CD4-positive, alpha-beta T cell treated with Interleukin-17A for 1 hour (primary cell): ENCODE measurements at places on chromosomes 5 and 9.

DNA sequence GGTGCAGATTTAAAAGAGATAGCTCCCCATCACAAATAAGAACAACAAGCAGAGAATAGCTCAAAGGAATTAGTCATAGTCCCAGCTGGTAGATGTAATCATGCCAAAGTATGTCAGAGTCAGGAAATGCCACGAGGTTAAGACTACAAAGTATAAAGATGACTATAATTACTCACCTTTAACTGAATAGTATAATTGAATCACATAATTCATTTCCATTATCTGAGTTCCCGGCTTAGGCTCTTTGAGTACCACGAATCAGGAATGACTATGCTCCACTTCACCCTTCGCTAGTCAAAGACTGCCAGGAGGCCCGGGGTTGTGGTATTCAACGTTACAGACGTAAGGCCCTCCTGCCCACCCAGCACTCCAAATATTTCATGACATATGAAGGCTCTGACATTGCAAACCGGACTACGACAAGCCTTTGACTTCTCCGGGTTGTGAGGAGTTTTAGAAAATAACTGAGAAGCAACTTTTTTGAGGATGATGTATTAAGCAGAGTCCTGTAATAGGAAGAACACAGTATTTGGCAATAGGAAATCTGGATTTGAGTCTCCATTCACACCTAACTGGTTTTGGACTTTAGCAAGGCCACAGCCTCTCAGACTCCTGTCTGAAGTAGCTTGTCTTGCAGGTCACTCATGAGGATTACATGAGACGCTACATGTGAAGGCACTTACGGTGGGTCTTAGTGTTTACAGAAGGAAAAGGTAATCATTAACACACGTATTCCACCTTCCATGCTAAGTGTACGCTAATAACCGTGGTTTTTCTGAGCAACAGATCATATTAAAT lies 64.6 kb downstream of the ENC1 start:
- peak; percentile 30 for DNase-seq

DNA sequence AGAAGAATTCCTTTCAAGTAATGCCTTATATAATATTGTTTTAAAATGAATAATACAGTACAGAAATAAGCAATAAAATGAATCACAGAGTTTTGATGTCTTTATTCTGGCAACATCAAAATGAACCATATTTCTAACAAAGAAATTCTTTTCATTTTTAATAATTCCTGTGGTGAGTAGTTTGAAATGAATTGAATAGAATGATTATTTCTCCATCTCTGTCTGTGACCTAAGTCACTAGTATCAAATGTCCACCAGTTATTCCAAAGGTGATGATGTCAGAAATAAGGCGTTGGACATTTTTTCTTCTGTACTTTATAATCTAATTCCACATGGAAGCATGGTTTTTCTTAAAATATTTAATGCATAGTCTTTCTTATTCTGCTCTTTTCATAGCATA lies 106.2 kb downstream of the ADAMTSL1 start:
- no peak for DNase-seq

DNA sequence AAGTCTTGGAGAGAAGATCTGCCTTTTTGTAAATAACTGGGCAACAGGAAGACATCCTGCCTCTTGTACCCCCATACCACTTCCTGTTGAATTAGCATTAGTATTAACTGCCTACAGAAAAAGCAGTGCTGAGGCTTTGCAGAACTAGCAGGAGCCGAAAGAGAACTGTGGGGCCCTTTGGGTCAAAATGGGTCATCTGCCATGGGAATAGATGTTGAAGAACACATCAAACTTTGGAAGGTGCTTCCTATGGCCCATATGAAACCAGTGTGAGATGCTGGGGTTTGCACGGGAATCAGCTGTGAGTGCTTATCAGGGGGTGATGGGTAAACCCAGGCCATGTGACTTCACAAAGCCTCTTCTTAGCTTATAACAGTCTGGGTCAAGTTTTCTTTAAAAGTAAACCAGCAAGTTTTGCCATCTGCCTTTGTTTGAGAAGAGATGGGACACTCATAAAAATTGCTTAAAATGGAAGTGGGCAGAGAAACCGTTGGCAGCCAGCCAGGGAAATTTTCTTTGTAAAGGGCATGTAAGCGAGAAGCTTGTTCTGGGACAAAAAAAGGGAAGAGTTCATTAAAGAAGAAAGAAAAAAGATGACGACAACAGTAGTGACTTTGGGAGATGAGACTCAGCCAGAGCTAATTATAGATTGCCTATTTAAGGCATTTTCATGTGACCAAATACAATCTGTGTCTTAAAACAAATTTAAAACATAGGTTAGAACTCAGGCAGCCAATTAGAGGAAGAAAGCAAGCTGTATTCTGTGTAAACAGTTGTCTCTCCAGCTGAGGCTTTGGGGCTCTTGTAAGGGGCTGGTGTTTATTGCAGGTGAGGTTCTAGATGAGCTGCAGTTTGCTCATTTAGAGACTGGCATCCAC lies 4.4 kb downstream of the SLC25A25 start:
- DNase-seq: peak; percentile 77

DNA sequence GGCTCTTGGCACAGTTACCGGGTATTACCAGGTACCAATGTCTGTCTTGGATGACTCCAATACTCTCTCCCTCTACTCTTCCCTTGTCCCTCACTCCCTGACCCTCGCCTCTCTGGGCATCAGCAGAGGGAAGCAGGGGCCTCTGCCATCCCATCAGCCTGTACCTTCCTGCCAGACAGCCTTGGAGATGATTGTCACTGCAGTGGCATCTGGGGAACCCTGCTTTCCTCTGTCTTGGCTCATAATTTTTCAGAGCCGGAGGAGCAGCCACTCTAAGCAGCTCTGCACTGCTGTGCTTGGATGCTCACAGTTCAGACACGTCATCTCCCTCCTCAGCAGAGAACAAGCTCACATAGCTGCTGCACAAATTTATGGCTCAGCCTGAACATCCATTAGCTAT lies 274.1 kb downstream of the SMARCA2 start:
- DNase-seq: no peak

DNA sequence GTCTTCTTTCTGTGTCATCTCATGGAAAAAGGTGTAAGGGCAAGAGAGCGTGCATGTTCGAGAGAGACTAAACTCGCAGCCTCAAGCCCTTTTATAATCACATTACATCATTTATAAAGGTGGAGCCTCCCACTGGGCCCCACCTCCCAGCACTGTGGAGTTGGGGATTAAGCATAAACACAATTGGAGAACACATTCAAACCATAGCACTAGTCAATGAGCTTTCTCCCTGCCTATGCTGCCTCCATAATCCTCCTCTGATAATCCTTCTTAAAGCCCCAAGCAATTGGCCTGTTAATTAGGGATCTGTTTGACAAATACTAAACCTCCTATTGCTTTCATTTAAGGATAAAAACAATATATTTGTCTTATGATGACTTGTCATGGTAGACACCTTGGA lies 99.6 kb downstream of the NMUR2 start:
- DNase-seq: no peak
